ENCODE measurements at places on chromosomes 1 and 21.
A peak's percentile ranks its signal among the peaks of the same experiment; 100 is the strongest.

DNA sequence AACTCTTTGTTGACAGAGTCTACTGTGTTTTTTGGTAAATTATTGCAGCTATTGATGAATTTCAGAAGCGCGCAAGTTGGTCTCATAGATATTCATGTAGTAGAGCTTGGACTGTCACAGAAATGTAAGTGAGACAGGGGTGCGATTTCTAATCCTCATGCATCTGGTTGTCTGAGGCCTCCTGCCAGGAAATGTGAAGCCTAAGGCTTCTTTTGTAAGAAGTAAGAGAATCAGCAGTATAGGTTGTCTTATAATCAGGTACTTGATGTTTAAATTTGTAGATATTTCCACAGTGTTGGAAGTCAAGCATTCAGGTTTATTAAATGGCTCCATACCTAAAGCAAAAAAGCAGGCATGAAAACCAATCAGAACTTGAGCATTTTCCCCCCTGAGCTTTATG is 332.9 kb upstream of the FMN2 start:
- no peak for DNase-seq

DNA sequence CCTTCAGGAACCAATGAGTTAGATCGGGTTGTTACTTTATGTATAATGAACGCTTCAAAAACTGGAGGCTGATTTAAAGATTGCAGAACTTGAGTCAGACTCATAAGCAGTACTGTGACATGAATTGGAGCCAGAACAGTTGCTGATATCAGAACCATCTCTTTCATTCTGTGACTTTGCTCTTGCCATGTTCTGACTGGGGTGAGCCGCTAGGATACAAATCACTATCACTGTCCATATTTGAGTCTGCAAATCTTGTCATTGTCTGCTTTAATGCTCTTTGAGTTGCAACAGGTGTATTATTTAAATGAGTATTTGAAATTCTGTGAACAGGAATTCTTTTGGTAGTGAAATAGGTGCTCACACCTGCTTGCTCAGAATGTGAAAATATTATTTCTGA is 52.5 kb downstream of the LRIG2 start:
- no peak for DNase-seq

- no peak for DNase-seq
Observed at GRCh38 chr1:168917796-168918195, 188.7 kb upstream of the ATP1B1 start.

DNA sequence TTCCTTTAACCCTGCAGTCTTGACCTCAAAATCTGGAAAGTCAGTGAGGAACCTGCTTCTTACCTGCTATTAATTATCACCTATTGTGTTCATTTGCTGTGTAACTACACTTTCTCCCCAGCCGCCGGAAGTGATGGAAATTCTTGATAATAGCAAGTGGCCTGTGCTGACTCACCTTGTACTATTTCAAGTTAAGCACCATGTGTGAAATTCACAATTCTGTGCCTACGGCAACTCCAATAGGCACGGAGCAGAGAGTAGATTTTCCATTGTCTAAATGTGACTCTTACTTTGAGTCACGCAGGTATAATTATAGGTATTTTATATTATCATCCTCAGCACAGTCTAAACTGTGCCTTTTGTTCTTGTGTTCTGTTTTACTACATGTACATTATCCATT is 466.8 kb downstream of the KIF26B start:
- peak; percentile 31 for DNase-seq

DNA sequence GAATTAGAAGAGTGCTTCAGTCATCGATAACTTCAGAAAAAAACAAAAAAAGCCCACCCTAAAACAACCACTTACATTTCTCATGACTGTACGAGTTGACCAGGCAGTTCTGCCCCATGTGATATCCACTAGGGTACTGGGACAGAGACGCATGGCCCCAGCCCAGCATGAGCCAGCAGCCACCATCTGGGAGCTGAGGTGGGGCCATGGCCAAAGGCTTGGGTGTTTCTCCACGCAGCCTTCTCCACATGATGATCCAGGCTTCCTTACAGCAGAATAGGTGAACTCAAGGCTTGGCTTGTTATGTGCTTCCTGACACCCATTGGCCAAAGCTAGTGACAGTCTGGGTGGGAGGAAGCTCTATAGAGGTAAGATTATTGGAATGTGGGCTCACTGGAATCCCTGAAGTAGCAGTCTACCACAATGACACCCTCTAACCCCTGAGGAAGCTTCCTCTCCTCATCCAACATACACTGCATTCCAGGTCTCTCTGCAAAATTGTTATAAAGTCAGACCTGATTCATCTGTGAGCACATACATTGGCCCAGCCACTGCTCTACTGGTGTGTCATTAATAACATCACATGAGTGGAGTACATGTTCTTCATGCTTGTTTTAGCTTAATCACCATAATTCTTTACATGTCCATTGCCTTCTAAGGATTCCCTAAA is 66.3 kb upstream of the NTPCR start:
- DNase-seq: no peak

- peak; percentile 20 for DNase-seq
Observed at GRCh38 chr1:245771511-245772281, 616.9 kb downstream of the KIF26B start.

GRCh38 chr1:209601809-209602657 is 18.5 kb downstream of the CAMK1G start:
- peak; percentile 76 for DNase-seq

DNA sequence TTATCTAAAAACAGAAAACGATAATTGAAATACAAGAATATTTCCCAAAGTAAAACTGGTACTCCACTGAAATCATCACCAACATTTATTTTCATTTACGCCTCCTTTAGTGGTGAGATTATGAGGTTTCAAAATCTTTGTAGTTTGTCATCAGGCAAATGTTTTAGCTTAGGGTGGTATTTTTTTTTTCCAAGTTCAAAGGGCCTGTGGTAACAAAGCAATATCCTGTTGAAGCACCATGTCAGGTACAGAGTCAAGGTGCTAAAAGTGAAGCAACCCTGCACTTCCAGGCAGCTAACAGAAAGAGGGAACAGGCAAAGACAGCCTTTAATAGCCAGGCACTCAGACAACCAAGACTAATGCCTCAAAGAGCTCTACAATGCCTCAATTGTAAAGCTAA is 89.2 kb downstream of the JAK1 start:
- no peak for DNase-seq

- DNase-seq: no peak
Observed at GRCh38 chr1:199272628-199273086, 633.8 kb downstream of the PTPRC start.

- no peak for DNase-seq
Observed at GRCh38 chr21:41707960-41708330, 58.9 kb downstream of the RIPK4 start.

- DNase-seq: no peak
Observed at GRCh38 chr1:190476806-190477205, 858 bp downstream of the BRINP3 start.

- no peak for DNase-seq
Observed at GRCh38 chr1:201295346-201295745, 12.0 kb downstream of the PKP1 start.

GRCh38 chr1:88825721-88826120 is 65.6 kb downstream of the GTF2B start:
- DNase-seq: no peak

GRCh38 chr1:41661428-41662060 is 177.1 kb upstream of the EDN2 start:
- DNase-seq: peak; percentile 36

DNA sequence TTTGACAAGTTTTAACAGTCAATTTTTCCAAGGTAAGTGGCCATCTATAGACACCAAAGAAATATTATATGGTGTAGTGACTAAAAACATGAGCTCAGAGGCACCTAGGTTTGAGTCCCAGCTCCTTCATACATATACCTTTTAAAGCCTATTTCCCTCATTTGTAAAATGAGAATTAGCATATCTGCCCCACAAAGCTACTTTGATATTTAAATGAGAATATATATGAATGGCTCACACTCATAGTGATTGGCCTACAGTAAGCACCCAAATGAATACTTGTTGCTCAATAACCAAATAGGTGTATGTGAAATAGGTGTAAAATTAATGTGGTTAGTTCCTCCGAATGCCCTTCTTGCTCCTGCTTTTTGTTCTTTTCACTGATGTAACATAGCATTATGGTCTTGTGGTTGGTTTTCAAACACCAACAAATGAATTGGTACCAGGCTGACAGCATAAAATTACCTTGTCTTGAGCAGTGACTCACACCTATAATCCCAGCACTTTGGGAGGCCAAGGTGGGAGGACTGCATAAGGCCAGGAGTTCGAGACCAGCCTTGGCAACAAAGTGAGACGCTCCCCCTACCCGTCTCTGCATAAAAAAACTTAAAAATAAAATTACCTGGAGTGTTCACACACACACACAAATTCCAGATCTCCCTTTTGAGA is 25.3 kb downstream of the CNIH4 start:
- DNase-seq: no peak

DNA sequence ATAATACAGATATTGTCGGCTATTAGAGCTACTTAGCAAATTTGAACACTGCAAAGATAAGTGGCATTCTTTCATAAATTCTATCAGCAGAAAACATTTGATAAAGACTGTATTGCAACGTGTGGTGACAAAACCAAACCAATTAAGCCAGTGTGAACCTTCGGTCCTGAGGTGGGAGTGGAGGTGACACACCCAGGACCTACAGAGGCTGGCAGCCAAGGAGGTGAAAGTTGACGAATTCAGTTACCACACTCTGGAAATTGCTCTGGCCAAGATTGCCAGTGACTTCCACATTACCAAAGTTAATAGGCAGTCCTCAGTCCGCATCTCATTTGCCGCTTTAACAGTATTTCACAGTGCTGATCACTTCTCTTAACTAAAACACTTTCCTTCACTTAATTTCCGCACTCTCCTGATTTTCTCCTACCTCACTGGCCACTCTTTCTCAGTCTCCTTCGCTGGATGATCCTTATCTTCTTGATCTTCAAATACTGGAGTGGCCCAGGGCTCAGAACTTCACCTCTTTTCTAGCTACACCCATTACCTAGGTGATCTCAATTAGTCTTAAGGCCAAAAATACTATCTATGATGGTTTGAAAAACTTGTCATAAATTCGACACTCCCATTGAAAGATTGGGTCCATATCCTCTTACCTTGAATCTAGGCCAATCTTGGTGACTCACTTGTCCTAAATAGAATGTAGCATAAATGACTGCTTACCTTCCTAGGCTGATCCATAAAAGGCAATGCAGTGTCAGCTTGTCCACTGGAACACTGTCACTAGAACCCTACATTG is 5.1 kb upstream of the CDC42BPA start:
- no peak for DNase-seq

- DNase-seq: peak; percentile 14
Observed at GRCh38 chr1:182910143-182910542, 42.8 kb downstream of the SHCBP1L start.

DNA sequence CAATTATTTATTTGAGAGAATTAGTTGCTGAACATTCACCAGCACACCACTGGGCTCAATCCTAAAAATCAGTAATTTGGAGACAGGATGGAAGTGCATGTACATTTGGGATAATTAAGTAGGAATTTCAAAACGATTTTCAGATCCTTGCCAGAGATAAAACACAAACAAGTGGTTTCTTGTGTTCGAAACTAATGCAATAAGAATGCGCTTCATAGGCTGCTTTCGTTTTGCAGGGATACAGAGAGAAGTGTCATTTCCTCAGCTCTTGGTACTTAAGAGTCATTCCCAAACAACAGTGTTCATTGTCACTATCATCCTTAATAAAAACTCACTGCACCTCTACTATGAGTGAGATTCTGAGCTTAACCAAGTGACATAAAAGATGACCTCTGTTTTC is 20.6 kb upstream of the USP24 start:
- no peak for DNase-seq

- no peak for DNase-seq
Observed at GRCh38 chr1:84876353-84876752, 16.7 kb downstream of the LPAR3 start.

DNA sequence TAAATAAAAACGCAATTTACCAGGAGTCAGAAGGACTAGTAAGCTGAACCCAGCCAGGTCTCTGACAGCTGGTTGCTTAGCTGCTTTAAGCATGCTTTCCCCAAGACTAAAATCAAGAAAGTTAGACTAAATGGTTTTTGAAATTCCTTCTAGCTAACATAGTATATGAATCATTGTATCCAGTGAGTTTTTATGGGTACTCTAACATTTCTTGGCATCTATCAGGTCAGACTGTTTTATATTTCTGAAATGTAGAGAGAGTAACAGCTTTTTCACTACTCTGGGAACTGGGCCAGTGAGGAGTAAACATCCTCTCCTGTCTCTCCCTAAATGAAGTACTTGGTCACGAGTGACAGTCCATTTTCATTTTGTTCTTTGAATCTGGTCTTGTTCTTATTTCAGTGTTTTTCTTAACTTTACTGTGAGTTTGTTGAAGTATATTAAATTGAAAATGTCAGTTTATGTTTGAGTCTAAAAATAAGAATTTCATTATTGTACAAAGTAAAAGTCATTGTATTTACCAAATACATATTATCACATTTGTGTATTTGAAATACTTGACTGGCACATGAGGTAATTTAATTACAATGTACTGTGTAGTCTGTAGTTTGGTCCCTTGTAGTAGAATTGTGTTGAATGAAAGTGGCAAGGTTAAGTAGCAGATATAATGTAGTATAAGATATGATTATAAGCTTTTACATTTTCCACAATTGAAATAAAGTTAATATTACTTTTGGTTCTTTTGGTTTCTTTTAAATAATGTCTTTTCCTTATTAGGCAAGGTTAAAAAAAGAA is 47.6 kb downstream of the PKN2 start:
- DNase-seq: peak; percentile 27

- DNase-seq: peak; percentile 92
Observed at GRCh38 chr1:228459091-228459993, 27.8 kb upstream of the RNF187 start.

DNA sequence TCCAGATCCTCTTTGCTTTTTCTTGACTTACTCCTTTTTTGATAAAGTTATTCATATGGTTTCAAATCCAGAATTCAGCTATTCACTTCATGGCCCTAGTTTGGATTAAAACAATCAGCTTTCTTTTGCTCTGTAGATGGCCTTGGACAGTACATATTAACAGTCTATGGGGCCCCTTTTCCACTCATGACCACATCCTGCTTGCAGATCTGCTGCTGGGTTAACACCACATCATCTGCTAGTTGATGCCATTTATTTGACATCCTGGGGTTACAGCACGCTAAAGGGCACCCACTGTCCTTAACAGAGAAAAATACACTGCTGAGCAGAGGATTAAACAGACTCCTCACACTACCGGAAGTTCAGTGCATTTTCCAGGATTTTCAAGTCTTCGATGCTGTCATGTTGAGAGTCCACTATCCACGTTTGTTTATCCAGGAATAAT is 941 bp upstream of the IFI16 start:
- DNase-seq: peak; percentile 85

DNA sequence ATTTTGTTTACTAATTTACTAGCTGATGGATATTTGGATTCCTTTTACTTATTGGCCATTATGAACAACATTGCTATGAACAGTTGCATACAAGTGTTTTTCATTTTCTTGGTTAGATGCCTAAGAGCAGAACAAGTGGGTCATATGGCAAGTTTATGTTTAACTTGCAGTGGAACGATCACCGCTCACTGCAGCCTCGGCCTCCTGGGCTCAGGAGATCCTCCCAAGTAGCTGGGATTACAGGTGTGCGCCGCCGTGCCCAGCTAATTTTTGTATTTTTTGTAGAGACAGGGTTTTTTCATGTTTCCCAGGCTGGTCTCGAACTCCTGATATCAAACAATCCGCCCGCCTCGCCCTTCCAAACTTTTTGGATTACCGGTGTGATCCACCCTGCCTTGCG is 820.5 kb upstream of the TMPRSS15 start:
- no peak for DNase-seq

- DNase-seq: no peak
Observed at GRCh38 chr1:201966171-201966570, 10.9 kb downstream of the TIMM17A start.
